ENCODE measurements at places on chromosomes 6 and 20.

- no peak for DNase-seq
Measured at GRCh38 chr6:7813704-7814103, 87.8 kb downstream of the BMP6 start.

DNA sequence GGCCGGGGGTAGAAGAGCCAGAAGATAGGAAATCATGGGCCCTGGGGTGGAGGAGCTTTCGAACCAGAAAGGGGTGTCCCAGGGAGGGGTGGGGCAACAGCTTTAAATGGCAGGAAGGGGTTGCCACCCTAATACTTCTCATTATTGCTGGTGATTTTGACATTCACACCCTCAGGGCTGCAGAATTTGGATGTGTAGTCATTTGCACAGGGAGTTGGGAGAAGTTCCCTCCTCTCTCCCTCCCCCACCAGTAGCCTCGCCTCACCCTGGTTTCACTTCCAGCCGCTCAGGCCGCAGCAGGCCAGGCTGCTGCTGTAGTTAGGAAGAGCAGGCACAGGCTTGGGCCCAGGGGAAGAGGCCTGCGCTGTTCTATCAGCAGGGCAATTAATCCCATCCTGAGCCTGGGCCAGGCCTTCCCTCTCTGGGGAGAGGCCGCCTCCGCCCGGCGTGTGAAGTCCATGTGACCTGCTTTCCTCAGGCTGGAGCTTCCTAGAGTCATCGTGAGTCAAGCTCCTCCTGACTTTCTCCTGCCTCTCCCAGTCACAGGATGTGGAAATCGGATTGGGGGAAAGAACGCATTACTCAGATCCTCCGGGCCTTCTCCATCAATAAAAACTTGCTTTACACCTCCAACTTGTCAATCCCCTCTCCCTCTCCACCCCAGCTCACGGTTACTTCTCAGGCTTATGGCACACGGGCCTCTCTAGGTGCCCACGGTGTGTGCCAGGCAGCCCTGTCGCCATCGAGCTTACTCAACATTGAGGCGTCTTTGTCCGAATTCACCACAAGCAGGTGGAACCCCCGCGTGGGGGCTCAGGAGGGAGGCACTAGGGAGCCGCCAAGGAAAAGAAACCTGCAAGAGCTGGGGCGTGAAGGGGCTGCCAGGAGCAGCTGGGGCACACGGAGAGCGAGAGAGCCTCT is 7.8 kb downstream of the ADTRP start:
- DNase-seq, result no peak

- DNase-seq, result no peak
Measured at GRCh38 chr6:18101271-18101670, 21.2 kb downstream of the NHLRC1 start.

GRCh38 chr20:1827510-1827973 is 67.7 kb upstream of the SIRPA start:
- no peak for DNase-seq

DNA sequence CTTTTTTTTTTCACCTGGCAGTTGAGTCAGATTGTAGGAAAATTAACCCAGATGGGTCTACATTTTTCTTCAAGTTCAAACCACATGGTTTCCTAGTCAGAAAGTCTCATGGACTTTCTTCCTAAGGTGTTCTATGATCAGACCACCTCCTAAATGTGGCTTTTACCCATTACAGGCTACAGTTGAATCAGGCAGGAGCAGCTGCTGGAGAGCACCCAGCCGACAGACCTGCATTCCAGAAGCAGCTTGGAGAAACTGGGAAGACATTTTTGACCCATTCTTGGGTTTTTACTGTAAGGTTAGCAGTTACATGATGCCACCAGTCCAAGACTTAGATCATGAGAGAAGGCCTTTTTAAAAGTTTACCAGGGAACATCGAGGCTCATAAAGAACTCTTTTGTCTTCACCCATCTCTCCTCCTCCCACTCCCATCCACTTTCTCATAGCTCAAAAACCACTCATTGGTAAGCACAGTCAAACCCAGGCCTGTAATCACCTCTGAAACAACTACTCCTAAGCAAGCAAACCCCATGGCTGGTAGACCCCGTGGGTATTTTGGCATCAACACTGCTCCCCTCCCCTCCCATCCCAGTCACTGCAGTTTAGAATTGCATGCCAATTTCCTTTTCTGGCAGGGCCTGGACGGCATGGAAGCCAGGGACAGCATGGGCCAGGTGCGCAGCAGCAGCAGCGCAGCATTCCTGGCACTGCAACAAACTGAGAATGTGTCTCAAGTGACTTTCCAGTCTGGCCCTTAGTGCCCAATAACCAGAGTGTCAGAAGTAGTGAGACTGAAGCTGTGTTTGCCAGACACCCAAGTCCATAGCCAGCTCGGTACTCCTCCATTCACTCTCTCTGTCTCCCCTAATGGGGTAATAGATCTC is 113.7 kb downstream of the CLIC5 start:
- DNase-seq, result no peak

GRCh38 chr20:48800177-48800576 is 27.6 kb downstream of the PREX1 start:
- no peak for DNase-seq

GRCh38 chr20:20736303-20736702 is 23.9 kb upstream of the RALGAPA2 start:
- DNase-seq, result no peak

- no peak for DNase-seq
Measured at GRCh38 chr6:39425346-39426072, 103.0 kb upstream of the KCNK16 start.

DNA sequence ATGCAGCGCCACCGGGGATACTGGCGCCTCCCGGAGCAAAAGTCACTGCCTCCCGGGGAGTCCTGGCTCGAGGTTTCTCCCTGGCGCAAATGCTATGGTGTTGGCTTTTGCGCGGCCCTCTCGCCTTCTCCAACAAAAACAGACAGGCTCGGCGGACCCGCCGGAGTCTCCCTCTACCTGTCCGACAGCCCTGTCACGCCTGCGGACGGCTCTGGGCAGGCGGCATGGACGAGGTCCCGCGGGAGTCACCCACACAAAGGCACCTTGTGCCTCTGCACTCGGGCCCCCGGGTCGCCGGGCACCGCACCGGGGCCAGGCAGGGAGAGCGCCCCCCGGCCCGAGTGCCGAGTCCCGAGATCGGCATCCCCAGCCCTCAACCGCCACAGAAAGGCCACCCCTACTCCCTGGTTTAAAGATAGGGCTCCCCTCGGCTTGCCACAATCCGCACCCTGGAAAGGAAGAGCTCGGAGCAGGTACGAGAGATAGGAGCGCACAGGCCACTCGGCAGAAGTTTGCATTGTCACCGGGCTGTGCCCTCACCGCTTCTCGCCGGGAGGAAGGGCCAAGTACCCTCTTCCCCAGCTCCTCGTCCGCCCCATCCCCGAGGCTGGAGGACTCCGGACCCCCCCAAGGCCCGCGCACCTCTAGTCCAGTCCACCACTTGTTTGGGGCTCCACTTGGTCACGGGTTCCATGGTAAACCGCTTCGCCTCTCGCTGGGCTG is 903 bp downstream of the CNKSR3 start:
- no peak for DNase-seq

GRCh38 chr6:157789861-157790260 is 33.2 kb upstream of the SNX9 start:
- no peak for DNase-seq

- DNase-seq, result no peak
Measured at GRCh38 chr6:46315589-46315988, 144.8 kb upstream of the ENPP5 start.

- no peak for DNase-seq
Measured at GRCh38 chr20:63316502-63316921, 23.5 kb downstream of the COL20A1 start.

DNA sequence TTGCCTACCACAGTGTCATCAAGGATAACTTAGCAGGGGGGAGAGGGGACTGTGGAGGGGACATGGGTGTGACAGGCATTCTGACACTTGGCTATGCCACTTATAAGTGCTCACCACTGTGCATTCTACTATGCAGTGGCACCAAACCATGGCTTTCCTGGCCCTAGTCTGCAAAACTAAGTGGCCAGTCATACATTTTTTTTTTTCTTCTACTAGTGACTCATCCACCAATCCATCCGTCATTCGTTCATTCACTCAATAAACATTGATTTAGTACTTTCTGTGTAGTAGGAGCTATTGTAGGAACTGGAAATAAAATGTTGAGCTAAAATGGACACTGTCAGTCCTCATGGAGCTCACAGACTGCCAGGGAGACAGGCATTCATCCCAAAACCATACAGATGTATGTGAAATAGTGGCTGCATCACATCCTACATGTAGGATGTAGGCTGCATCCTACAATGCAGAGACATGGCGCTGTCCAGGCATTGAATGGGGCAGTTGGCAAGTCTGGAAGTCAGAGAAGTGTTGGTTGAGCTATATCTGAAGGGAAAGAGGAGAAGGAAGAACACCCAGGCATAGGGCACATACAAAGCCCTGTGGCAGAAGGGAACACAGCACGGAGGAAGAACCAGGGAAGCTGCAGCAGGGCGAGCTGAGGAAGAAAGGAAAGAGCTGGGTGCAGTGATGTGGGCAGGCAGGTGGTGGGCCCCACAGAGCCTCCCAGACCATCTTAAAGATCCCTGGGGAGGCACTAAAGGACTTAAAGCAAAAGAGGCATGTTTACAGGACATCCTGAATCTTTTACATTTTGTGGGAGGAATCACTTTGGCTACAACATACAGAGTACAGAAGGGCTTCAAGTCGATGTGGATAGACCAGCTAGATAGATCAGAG is 224.4 kb downstream of the UST start:
- DNase-seq, result no peak

- DNase-seq, result no peak
Measured at GRCh38 chr6:32816746-32817204, at the start of gene HLA-DOB. TSS of gene HLA-DOB (minus strand) at chr6:32817002. CDS start at chr6:32816951, 51 bp downstream.

GRCh38 chr6:55977959-55978665 is 102.7 kb upstream of the BMP5 start:
- no peak for DNase-seq

- DNase-seq, result no peak
Measured at GRCh38 chr6:130625825-130626527, 201.2 kb upstream of the SMLR1 start.

GRCh38 chr6:111564482-111564945 is 41.2 kb downstream of the TRAF3IP2 start:
- DNase-seq, result no peak

DNA sequence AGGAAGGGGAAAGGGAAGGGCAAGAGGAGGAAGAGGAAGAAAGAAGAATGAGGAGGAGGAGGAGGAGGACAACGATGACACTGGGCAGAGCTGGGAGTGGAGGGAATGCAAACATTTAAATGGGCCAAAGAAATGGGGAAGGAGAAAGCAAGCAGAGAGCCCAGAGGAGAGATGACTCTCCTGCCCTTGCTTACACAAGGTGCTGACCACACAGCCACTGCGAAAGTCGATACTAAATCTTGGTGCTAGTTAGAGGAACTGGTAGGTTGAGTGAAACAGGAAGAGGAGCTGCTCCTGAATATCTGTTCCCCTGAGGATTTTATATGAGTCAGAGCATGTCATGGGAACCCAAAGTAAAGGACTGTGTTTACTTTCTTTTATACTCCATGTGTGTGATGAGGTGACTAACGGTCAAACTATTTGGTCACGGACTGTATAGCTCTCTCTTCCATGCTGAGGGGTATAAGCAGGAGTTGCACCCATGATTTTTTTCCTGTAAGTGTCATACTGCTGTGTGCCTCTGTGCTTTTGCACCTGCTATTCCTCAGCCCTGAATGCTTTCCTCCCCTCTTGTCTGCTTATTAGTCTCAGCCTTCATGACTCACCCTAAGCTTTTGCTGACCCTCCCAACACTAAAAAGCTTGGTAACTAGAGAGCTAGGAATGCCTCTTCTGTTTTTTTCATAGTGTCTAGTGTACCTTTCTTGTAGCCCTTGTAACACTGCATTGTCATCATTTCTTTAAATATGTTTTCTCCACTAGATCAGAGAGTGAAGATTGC is 9.5 kb upstream of the PAQR8 start:
- DNase-seq, result no peak

GRCh38 chr6:144710207-144710606 is 425.1 kb downstream of the UTRN start:
- DNase-seq, result no peak

- no peak for DNase-seq
Measured at GRCh38 chr6:2197177-2197671, 48.2 kb downstream of the GMDS start.

DNA sequence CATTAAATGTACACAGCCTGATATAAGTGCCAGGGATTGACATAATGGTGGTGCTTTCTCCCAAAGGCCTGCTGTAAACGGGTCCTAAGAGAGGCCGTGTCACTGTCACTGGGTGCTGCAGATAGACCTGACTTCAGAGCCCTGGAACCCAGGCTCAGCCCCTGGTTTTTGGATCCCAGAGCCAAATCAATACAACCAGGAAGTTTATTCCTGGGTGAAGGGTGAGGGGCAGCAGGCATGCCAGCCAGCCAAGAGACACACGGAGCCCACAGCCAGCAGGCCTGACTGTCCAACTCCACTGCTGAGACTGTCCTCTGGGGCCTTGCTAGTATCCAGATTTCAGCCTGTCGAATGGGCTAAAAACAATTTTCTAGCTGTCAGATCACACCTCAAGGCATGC is 12.8 kb upstream of the ARMC12 start:
- DNase-seq, result no peak

DNA sequence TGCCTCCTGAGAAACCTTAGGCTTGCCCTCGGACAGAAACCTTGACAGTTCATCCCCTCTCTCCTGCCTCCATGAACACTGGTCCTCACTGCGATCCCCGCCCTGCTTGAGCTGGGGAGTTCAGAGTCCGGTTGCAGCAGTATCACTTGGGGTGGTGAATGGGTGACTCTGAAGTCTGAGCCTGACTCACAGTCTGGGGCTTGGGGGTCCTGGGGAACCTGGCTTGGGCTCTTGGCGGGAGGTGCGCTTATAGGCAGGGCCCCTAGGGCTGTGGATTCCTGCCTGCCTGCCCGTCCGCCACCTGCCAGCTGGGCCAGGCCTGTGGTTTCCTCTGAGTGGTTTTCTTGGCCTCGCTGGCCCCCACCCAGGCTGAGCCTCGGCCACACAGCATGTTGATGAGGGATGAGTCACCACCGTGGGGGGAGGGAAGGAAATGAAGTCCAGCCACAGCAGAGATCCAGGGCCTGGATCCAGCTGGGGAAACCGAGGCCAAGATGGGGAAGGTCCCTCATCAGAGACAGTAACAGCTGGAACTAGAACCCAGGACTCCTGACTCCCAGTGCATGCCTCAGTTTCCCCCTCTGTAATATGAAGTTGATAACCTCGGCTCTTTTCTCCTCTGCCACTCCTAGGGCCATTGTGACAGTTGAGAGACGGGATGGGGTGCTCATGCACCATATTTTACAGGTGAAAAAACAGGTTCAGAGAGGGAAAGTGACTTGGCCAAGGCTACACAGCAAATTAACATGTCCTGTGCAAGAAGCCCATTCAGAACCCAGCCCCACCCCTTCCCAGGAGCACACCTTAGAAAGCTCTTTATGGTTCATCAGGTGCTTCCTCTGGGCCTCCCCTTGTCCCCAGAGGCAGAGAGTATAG is 9.2 kb downstream of the FOXS1 start:
- no peak for DNase-seq

DNA sequence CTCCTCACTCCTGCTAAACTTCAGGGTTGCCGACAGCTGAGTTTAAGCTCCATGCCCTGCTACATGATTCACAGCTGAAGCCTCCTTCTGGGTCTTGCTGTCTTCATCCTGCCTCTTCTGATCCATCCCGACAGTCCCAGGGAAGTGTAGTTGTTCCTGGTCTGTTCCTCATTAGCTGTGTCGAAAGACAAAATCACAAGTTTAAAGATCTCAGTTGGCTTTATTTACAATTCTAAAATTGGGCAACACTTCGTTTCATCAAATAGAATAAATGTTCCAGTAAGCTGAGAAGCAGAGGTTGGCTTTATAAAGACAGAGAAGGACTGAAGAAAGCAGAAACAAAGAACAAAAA is 4.1 kb upstream of the SLC2A10 start:
- no peak for DNase-seq
